ENCODE measurements at places on chromosomes 1 and 21.
A peak's percentile ranks its signal among the peaks of the same experiment; 100 is the strongest.

- no peak for DNase-seq
Measured at GRCh38 chr1:96365596-96366390, 355.8 kb upstream of the PTBP2 start.

DNA sequence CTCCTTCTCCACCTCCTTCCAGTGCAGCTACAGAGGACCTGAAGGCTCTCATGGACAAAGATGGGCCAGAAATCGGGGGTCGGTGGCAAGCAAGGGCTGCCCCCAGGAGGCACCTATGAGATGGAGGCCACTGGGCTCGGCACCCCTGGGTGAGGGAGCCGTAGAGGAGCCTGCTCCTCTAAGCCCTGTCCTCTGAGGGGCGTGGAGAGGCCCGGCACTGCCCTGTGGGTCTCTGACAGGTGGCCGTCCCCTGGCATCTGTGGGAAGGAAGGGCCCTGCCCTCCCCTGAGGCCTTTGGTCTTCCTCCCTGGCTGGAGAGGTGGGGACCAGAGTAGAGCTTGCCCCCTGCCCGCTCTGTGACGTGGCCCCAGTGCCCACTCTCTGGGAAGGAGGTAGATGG lies 30.9 kb downstream of the PRDM16 start:
- DNase-seq = no peak

- no peak for DNase-seq
Measured at GRCh38 chr1:33626801-33627200, 154.4 kb downstream of the ZSCAN20 start.

GRCh38 chr1:76291737-76292136 lies 217.2 kb downstream of the ST6GALNAC3 start:
- no peak for DNase-seq

GRCh38 chr1:10830961-10831668 lies 34.7 kb upstream of the CASZ1 start:
- no peak for DNase-seq

DNA sequence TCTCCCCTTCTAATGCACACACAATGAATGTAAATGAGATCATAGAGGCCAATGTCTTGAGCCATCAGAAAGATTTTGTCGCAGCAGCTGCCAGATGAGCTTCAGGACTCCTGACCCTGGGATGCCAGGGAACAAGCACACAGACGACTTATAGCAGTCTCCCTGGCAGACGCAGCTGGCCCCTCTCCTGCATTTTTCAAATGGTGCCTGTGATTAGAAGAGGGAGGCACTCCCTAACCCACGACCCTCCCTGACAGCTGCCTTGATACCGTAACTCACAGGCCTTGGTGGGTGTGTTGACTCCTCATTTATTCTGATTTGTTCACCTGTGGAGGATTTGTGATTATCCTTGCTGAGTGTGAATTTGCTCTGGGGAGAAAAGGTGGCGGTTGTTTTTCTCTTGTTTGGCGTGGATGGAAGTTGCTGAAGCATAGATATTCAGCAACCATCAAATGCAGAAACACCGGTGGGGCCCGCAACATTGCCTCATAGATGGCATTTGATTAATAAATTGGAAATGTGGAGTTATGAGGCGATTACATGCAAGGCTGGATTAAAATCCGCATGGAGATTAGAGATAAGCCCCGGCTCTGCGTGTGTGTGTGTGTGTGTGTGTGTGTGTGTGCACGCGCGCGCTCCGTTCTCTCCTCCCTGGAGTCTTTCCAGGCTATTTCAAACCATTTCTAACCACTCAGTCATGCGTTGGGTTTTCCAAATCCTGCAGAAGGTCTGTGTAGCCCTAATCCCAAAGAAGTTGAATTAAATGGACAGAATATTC lies 2.1 kb upstream of the RD3 start:
- no peak for DNase-seq

- no peak for DNase-seq
Measured at GRCh38 chr1:66489151-66489550, 44.8 kb upstream of the SGIP1 start.

DNA sequence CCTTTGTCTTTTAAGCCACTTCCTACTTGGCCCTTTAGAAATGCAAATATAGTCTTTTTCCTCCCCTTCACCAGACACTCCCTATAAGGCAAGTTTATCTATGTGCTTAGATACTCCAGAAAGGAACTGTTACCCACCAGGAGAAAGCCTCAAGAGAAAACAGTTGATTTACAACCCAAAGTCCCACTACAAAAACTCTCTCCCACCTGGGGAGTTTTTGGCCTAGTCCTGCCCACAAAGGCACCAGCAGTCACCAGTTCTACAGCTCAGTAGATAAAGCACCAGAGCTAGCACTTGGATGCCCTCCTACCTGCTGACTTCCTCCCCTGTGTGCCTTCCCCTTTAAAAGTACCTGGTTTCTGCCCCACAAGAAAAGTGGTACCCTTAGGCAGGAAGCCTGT lies 27.7 kb upstream of the HAO2 start:
- DNase-seq = no peak

DNA sequence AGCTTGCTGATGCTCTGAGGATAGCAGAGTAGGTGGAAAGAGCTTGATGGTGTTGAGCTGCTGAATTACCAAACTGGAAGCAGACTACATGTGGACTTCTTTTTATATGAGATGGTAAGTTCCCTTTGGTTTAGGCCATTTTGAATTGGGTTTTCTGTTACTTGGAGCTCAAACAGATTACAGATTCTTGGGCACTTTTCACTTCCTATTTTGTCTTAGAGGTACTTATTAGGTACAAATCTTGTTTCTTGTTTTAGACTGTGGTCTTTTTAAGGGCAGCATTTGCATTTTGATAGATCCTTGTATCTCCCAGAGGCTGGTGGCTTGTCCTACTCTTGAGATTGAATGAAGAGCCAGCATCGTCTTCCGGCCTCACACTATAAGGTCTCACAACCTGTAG lies 70.2 kb downstream of the GADD45A start:
- no peak for DNase-seq

GRCh38 chr1:60055336-60055735 lies 18.2 kb downstream of the C1orf87 start:
- no peak for DNase-seq

DNA sequence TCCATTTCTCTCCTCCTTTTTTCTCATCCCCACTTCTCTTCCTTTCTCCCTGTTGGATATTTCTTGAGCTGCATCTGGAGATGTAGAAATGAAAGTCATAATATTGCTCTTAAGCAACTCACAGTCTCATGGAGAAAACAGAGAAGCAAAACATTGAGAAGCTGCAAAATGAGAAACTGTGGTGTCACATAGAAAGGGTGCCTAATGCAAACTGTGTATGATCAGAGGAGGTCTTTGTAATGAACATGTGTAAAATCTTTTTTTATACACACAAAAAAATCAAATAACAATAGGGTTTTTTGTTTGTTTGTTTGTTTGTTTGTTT lies 11.8 kb upstream of the SLAMF7 start:
- no peak for DNase-seq

- no peak for DNase-seq
Measured at GRCh38 chr1:198880397-198880796, 241.6 kb downstream of the PTPRC start.

DNA sequence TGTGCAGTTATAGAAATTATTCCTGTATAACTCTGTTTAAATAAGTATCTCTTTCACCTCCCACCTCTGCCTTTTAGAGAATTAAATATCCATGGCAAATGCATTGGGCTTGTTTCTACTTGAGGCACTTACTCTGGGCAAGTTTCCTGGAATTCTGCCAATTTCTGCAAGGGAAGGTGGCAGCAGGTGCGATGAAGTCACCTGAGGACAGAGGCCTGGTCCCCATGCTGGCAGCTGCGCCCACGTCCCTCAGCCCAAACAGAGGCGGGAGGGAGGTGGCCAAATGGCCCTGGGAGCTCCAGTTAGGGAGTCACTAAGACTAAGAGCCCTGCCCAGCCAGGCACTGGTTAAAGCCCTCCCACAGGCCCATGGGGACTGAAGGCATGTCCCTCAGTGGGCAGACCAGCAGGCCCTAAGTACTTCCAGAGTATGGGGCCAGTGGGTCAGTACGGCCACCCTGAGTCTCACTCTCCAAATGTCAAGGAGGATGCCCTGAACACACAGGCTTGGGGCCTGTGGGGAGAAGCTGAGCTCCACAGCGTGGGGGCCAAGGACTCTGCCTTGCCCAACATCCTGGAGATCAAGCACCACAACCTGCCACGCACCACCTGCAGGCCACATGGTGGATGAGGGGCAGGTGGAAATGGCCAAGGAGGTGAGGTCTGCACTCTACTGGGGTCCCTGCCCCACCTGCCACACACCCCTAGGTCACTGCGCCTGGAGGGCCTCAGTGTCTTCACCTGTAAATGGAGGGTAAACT lies 19.4 kb downstream of the ACOT7 start:
- DNase-seq = no peak

- DNase-seq = no peak
Measured at GRCh38 chr1:37441490-37441889, 32.9 kb upstream of the ZC3H12A start.

- no peak for DNase-seq
Measured at GRCh38 chr1:201783572-201783971, 45.4 kb upstream of the IPO9 start.

DNA sequence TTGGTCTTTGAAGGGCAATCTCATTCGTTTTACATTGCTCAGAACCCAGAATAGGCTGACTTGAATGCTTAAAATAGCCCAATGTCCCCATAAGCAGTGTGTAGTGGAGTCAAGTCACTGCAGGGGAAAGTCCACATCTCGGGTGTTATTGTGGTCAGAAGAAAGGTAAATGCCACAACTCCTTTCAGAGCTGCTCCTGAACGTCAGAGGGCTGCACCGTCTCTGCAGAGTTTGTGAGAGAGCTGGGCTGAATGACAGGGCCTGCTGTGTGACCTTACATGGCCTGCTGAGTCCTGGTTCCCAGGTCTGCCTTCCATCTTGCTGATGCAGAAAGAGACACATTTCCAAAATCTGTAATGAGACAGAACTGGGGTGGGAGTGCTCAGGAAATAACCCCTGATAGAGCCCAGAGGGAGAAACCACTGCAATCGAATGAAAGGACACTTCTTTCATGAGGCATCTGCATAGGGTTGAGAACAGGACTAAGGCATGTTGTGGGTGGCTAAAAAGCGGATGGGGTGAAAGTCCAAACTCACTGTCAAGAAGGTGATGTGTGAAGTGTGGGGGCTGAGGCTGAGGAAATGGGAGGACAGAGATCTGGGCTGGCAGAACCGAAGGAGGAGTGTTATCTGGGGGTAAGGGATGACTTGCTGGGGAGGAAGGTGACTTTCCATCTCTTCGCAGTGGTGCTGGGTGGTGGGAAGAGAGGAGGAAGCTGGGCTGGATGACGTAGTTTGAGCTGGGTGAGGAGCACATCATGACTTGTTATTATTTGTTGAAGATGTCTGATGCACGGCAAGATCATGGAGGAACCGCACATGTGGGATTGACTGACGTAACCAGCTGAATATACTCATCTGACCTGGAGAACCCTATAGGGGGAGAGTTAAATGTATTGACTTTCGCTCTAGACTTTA lies 33.7 kb downstream of the XCL2 start:
- peak; percentile 26 for DNase-seq

DNA sequence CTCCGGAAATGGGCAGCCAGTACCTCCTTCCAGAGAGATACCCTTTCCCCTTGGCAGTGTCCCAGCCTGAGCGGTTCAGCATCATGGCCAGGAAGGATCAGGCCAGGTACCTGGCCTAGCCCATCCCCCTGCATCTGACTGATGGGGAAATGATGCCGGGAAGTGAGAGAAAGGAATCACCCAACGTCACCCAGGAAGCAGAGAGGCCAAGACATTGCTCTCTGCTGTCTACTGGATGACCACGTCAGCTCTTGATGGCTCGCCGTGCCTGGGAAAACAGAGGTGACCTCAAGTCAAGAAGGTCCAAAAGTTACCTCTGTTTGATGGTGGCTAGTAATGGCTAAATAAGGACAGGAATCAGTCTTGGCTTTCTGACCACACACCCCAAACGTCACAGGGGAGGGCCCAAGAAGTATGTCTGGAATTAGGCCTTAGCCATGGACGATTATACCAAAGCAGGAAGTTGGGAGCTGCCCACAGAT lies 79.0 kb downstream of the MRPL37 start:
- no peak for DNase-seq

- no peak for DNase-seq
Measured at GRCh38 chr1:21537932-21538630, 28.9 kb downstream of the ALPL start.

- no peak for DNase-seq
Measured at GRCh38 chr1:207139616-207140015, 35.6 kb downstream of the C4BPA start.

DNA sequence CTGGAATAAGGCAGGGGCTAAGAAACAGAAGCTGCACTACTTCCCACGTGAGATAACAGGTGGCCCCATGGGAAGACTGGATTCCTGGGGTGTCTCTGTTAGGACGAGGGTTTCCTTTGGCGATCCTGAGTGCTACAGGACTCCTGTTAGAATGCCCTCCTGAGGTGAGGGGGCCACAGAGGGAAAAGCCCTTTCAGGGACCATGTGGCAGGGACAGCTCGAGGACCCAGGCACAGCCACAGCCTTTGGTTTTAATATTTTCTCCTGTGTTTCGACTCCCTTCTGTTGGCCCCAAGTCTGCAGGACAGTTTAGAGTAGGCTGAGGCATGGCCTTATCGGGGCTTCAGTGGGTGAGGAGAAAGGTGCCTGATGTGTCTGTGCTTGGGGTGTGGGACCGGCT lies 12.6 kb downstream of the TTC39A start:
- no peak for DNase-seq

GRCh38 chr1:185393815-185394214 lies 76.8 kb upstream of the IVNS1ABP start:
- no peak for DNase-seq

GRCh38 chr1:166859597-166859996 lies 16.5 kb downstream of the TADA1 start:
- DNase-seq = no peak

GRCh38 chr1:214933375-214933774 lies 149.2 kb upstream of the KCNK2 start:
- DNase-seq = no peak

GRCh38 chr1:55965981-55966461 lies 613.3 kb downstream of the PLPP3 start:
- no peak for DNase-seq

DNA sequence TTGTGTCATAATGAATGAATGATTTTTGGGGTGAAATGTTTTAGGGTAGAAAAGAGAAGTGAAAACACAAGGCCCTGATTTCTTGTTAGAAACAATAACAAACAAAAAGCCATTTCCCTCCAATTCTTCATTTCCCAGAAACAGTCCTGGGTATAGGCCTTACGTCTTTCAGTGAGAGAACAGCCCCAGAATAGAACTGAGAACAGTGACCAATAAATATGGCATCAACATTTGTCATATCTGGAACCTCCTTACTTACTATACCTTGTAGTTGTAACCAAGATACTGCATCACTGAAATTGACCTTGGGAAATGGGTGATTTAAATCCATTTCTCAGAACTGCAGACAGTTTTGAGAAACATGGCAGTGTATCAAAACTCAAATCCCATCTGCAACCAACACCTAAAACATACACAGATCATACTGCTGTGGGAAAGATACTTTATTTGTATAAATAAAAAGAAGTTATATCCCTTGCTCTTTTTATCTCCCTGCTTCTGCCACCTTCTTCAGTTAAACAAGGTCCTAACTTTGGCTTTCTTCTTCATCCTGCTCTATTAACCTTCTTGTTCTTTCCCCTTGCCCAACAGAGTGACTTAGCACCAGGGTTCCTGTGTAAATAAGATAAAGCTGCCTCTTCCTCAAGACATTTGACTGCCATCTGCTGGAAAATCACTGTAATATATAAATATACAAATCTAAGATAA lies 19.5 kb downstream of the XKR8 start:
- no peak for DNase-seq

Measured in upper lobe of left lung (tissue), 6 donors.